CD4-positive, alpha-beta T cell treated with Interferon gamma for 1 hour (primary cell): ENCODE measurements at places on chromosomes 7 and 10.

- no peak for DNase-seq
Measured at GRCh38 chr10:128287921-128288320, 161.7 kb upstream of the MKI67 start.

DNA sequence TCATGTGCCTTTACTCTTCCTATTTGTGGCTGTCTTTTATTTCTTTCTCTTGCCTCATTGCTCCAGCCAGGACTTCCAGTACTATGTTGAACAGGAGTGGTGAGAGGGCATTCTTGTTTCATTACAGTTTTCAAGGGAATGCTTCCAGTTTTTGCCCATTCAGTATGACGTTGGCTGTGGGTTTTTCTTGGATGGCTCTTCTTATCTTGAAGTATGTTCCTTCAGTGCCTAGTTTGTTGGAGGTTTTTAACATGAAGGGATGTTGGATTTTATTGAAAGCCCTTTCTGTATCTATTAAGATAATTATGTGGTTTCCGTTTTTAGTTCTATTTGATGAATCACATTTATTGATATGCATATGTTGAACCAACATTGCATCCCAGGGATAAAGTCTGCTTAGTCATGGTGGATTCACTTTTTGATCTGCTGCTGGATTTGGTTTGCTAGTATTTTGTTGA lies 96.8 kb downstream of the GLCCI1 start:
- no peak for DNase-seq

DNA sequence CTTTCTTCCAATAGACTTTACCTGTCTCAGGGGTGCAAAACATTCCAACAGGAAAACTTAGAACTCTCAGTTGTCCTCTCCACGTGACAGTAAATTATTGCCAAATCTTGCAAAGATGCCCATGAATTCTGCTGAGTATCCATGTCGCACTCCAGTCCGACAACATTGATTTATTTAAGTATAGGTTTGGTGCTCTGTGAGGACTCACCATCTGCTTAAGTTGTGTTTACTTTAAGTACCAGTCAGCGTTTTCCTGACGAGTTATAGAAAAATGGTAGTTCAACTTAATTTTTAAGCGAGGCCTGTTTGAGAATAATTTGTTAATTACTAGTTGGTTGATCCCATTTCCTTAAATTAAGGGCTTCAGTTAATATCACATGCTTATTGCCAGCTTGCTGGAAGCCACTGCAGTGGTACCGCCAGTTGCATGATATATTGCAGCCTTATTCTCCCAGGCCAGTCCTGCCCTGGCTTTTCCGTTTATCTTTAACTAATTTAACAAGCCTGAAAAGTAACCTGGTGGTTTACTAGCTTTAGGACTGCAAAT lies 27.8 kb downstream of the CREB5 start:
- DNase-seq = no peak

DNA sequence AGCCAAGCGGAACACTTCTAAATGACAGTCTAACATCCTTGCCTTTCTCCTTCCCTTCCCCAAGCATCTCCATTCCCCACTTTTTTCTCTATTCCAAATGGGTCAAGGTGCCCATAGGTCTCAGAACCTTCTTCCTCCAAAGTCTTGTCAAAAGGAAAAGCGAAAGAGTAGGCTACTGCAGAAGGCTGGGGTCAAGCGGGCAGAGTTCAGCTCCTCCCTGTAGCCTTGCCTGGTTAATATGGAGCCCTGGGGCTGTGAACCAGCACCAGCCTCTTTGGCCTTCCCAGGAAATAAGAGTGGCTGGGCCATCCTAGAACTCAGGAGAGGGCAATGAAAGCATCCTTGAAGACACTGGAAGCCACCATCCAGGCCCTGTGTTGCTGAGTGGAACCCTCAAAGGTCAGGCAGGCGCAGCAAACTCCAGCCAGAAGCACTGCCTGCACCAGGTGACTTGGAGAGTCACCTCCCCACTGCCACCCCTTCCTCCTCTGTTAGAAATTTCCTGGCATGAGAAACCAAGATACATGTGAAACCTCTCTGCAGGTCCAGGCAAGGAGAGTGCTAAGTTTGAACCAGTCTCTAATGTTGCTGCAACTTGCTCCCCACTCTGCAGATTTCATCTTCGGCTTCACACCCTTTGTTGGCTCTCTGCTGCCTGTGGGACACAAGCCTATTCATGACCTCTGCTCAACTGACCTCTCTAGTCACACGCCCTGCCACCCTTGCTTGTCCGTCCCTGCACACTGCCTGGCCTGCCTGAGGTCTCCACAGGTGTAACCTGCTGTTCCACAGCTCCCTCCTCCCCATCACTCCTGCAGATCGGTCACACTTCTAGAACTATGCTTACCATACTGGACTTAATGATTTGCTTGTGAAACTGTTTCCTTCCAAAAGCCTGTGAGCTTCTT lies 74.9 kb downstream of the SH3PXD2A start:
- no peak for DNase-seq

DNA sequence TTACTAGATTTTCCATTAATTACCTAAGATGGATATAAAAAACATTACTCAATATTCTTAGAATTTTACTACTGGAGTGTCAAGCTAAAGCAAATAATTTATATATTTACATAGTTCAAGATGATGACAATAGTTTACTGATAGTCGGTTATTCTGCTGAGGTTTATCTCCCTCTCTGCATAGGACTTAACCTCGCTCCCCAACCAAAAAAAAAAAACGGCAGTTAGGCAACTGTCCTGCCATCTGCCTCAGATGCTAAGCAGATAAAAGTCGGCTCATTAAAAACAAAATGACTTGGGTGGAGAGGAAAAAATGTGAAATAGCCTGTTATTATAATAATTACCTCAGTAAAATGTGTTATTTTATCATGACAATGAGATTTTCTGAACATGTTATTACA lies 14.0 kb upstream of the ITGB8 start:
- no peak for DNase-seq
